ENCODE measurements at places on chromosomes 12 and 14.

GRCh38 chr12:43123461-43123860, 428.5 kb downstream of the ADAMTS20 start:
- DNase-seq, result no peak

DNA sequence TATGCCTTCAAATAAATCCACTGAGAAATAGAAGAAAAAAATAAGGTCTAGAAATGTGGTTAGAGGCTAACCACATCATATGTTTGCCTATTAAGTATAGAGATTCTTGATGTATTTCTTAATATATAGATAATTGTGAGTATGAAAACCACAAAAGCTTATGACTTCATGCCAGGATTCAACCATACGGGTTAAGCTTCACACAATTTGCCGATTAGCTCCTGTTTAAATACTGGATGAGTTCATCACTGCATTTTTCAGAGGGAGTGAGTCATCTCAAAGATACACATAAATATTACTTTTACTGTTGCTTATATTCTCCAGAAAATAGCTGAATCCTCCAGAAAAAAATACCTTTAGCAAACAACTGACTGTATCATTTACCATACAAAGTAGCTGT, 79.6 kb downstream of the RPL10L start:
- DNase-seq, result no peak

DNA sequence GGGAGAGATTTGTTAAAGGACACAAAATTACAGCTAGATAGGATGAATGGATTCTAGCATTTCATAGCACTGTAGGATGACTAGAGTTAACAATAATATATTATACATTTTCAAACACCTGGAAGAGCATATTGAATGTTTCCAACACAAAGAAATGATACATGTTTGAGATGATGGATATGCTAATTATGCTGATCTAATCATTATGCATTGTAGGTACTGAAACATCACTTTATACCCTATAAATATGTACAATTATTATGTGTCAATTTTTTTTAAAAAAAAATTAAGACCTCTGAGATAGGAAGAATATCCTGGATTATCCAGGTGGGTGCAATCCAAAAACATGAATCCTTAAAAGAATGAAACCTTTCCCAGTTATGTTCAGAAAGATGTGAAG, 100.3 kb upstream of the CPNE8 start:
- no peak for DNase-seq

DNA sequence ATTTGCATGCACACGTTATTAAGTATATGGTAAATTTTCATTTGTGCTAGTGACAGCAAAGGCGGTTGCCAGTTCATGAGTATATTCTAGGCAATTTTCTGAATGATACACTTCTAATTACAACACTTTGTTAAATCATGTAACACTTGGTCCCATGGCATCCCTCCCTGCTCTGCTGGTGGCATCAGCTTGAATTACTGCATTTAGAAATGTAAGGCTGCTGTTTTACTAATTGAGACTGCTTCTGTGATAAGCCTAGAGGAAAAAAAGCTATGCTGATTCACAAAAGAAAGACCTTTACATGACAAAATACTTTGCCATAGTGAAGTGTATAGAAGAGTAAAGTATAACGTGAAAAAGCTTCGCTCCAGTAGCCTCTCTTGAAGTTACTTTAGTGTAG, 636.1 kb downstream of the KCNH5 start:
- DNase-seq, result no peak

GRCh38 chr12:56763753-56764657, 881 bp downstream of the HSD17B6 start:
- DNase-seq, result no peak

- no peak for DNase-seq
These were observed 20.0 kb upstream of the BCL7A start for GRCh38 chr12:122001466-122002209.

DNA sequence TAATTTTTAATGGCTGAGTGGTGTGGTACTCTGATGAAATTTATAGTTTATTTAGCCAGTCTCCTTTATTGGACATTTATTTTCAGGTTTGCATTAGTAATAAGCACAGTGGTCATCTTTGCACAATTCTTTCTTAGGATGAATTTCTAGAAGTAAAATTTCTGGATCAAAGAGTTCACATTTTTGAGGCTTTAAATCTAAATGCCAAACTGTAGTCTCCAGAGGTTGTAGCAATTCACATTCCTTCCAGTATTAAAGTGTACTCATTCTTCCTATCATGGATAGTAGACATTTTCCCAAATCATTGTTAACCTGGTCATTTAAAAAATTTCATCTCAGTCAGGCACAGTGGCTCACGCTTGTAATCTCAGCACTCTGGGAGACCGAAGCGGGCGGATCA, 24.8 kb downstream of the SLC39A9 start:
- DNase-seq, result no peak

DNA sequence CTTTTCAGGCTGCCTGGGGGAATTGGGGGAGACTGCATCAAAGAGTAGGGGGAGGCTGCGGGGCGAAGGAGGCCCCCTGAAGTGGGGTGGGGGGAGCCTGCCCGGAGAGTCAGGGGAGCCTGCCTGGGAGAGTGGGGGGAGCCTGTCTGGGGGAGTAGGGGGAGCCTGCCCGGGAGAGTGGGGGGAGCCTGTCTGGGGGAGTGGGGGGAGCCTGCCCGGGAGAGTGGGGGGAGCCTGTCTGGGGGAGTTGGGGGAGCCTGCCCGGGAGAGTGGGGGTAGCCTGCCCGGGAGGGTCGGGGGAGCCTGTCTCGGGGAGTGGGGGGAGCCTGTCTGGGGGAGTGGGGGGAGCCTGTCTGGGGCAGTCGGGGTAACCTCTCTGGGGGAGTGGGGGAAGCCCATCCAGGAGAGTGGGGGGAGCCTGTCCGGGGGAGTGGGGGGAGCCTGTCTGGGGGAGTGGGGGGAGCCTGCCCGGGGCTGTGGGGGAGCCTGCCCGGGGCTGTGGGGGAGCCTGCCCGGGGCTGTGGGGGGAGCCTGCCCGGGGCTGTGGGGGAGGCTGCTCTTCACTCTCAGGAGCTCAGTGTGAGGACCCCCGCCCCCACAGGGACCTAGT, 6.5 kb upstream of the DEGS2 start:
- DNase-seq, result no peak
